ENCODE measurements at places on chromosomes 3 and 15.
A peak's percentile ranks its signal among the peaks of the same experiment; 100 is the strongest.

DNA sequence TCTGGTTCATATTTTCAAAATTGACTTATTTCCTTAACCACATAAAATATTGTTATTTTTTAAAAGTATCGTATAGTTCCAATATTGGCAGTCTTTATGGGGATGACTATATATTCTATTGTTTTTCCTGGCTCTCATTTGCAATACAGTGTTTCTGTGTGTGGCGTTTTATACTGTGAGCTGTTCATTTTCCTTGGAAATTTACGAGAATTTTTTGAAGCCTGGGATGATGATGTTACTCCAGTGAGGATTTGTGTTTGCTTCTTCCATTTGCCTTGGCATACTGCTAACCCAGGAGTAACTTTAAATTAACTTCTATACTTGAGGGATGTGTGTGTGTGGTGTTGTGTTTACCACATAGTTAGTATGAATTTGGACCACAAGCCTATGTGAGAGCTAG lies 95.2 kb downstream of the NR1D2 start:
- no peak for DNase-seq

- no peak for DNase-seq
These were observed 60.3 kb upstream of the CHRNA7 start for GRCh38 chr15:31970007-31970406.

- DNase-seq = peak; percentile 35
These were observed at the start of gene PLSCR2 for GRCh38 chr3:146469150-146470017. TSS of gene PLSCR2 (minus strand) at chr3:146469561. CDS start at chr3:146459904, 9,657 bp downstream.

GRCh38 chr3:11583638-11584046 lies 60.1 kb downstream of the VGLL4 start:
- DNase-seq = no peak

DNA sequence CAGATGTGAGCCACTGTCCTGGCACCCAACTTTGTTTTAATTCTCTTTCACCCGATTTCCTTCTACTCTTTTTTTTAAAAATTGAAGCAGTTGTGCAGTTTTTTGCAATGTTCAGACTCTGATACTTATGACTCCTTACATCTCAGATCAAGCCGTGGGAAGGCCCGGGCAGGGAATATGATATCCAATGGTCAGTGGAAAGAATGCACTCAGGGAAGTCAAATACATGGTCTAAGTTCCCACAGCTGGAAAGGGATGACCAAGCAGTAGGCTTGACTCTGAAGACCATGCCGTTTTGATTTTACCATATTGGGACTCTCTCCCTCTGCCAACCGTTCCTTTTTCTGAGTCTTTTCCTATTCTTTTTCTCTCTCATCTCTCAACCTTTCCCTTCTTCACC lies 157.2 kb downstream of the RPLP1 start:
- DNase-seq = no peak

DNA sequence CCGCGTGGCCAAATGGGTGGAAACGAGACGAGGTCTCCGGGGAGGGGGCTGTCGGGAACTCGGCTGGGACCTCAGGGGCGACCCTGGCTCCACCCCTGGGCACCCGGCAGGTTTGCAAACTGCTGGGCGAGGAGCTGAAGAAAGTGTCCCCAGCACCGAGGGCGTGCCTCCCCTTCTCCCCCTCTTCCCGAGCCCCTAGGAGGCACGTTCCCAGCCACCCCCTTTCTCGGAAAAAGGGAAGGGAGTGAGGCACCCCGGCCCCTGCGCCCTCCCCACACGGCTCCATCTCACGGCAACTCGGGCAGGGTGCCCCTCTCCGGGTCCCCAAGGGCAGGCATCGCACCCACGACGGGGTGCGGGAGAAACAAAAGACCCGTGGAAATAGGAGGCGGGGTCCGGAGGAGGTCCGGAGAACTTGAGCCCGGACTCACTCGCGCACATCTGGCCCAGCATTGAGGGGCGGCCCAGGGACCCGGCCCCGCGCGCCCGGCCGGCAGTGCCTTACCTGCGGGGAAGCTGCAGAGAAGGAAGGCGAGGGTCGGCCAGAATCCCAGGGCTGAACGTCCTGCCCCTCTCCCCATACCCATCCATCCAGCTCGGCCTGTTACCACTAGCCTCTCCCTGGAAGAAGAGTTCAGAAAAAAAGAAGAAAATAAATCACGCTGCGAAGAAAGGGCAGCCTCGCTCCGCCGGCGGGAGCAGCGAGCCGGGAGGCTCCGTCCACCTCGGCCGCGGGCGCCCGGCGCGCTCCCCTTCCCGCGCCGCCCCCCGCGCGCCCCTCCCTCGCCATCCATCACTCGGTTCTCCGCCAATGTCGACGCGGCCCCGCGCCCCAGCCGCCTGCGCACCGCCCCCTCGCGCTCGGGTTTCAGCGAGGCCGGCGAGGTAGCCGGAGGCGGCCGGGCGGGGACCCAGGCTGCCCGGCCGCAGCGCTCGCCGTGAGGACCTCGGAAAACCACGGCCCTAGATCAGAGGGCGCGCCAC lies 16.3 kb downstream of the RGMA start:
- no peak for DNase-seq

GRCh38 chr3:169283951-169284350 lies 379.6 kb downstream of the MECOM start:
- DNase-seq = no peak

DNA sequence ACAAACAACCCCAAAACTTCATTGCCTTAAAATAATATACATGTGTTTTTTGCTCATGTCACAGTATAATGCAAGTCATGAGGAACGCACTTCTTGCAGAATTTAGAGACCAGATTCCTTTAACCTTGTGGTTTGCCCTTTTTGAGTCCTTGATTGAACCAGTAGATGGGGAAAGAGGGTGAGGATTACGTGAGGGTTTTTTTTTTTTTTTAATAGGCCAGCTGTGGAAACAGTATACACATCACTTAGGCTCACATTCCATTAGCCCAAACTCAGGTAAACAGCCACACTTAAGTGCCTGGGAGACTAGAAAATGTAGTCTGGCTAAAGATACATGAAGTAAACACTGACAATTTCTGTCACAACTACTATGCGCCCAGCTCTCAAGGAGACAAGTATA lies 114.9 kb upstream of the MLF1 start:
- DNase-seq = no peak

DNA sequence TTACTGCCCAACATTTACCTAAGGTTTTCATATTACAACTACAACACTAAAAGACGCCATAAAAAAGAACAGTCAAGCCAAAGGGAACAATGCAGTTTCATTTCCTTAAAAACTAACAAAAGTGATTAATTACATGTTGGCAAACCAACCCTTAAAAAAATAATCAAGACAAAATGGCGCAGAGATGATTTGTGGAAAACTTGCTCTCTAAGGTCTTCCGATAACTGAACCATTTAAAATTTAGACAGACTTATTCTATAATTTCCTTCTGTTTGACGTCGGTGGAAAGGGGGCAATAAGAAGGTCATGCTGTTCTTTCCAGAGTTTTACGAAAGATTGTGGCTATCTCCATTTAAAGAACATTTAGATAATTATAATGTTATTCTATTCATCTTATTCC lies 87.6 kb downstream of the RYK start:
- DNase-seq = no peak

DNA sequence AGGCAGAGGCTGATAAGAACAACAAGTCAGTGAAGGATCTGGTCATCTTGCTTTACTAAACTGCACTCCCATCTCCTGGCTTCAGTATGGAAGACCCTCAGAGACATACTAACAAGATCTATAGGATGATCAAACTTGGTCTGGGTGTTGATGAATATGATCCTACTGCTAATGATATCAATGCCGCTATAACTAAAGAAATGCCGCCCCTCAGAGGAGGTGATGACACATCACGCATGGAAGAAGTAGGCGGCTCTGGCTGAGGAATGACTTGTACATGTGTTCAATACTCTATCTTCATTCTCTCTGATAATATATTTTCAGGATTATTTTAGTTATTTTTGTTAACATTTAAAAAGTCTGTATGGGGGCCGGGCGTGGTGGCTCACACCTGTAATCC lies 17.5 kb upstream of the EIF2B5 start:
- DNase-seq = no peak

DNA sequence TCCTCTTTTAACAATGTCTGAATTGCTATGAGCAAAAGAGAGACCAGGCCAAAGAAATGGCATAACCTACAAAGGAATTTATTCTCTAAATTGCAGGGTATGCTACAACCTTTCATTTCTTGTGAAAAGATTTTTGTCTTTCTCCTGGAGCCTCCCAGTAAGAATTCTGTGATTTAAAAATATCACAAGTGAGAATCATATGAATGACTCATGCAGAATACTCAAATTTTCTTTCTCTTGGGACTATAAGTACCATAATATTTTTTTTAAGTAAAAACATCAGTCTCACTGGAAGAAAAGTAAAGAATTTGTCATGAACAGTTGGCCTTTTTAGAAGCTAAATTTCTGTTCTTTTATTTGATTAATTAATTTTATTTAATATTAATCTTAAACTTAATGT lies 26.3 kb downstream of the SYNPR start:
- DNase-seq = no peak

- DNase-seq = no peak
These were observed 129.1 kb downstream of the MECOM start for GRCh38 chr3:169534439-169534838.

GRCh38 chr3:155778462-155778861 lies 27.6 kb downstream of the C3orf33 start:
- DNase-seq = no peak
